ENCODE measurements at places on chromosomes 5 and 9. TPM values are rescaled to one million over a fixed set of nuclear protein-coding genes. Genes with fewer than 3 reads are reported as not detected.

DNA sequence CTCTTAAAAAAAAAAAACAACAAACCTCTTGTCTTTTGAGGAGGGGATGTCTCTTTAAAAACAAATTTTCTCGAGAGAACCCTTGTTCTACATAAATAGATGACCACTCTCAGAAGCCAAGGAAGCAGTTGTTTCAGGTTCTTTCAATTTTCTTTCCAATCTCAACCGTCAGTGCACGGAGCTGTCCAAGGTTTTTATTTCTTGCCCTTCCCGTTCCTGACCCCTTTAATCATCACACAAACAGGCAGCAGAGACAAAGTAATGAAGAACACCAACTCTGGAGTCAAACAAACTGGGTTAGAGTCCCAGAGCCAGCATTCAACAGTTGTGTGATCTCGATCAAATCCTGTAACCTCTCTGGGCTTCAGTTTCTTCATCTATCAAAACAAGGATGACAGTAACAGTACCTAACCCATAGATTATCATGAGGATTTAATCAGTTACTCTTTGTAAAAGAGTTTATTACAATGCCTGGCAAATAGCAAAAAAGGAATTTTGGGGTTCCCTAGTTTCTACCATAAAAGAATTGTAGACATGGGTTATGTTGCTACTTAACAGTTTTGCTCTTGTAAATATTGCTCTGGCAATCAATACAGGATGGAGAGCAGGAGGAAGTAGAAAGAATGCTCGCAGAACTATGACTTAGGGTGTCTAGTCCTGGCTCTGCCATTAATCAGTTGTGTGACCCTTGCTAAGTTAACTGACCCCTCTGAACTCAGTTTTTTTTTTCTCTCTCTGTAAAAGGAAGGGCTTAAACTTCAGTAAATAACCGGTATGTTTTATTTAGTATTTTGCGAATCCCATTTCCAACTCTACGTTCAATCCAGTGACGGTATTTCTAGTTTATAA lies 1.0 kb upstream of the NIM1K start:
- peak; percentile 51 for DNase-seq
- no peak overlapping the region for H3K4me3 ChIP-seq
- H3K27ac ChIP-seq: no peak overlapping the region
- H3K36me3 ChIP-seq: no peaks in the 10 kb centered on the region
- peaks cover 3% of the 10 kb centered on the region for H3K4me1 ChIP-seq

- no peak overlapping the region for H3K27ac ChIP-seq
- peaks cover 8% of the 10 kb centered on the region for H3K4me1 ChIP-seq
- H3K36me3 ChIP-seq: no peaks in the 10 kb centered on the region
Observed at GRCh38 chr9:92406477-92406876, 2.1 kb upstream of the OGN start.

DNA sequence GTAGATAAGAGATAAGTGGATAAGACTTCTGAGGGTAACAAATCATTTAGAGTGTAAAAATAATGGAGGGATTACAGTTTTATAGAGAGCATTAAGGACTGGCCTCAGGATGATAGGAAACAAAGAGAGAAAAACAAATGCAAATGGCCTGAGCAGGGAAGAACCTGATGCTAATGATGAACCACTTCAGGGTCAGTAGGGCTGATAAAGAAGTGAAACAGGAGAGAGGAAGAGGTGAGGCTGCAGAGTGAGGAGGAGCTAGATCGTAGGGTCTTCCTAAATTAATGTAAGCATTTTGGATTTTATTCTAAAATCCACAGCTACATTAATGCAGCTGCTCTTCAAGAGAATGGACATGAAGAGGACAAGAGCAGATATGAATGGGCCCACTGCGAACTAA lies 698.0 kb upstream of the MEF2C start:
- no peaks in the 10 kb centered on the region for H3K36me3 ChIP-seq
- H3K27me3 ChIP-seq: no peaks in the 10 kb centered on the region
- H3K4me3 ChIP-seq: no peak overlapping the region
- DNase-seq: no peak
- no peaks in the 10 kb centered on the region for H3K4me1 ChIP-seq

NR2F1 gene
- 175 TPM for polyA plus RNA-seq

DNA sequence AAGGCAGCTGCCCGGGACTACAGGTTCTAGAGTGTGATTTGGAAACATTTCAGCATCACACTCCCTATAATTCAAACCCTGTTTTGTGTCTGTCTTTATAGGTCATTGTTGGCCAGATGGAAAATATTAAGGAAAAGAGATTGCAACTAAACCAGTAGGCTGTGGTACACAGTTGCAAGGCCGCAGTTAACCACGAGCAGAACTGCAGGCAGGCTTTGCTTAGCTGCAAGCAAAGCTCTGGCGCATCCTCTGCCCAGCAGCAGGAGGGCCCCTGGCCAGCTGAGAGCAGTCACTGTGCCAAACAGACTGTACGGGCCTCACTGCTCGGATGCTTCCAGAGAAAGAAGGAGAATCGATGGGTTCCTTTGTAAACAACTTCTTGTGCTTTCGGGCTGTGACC lies 204.5 kb downstream of the DENND1A start:
- no peak overlapping the region for H3K27ac ChIP-seq
- peak; percentile 13 for DNase-seq
- no peaks in the 10 kb centered on the region for H3K27me3 ChIP-seq
- H3K36me3 ChIP-seq: no peaks in the 10 kb centered on the region

LHX6 gene
- polyA plus RNA-seq: 0.05 TPM

DNA sequence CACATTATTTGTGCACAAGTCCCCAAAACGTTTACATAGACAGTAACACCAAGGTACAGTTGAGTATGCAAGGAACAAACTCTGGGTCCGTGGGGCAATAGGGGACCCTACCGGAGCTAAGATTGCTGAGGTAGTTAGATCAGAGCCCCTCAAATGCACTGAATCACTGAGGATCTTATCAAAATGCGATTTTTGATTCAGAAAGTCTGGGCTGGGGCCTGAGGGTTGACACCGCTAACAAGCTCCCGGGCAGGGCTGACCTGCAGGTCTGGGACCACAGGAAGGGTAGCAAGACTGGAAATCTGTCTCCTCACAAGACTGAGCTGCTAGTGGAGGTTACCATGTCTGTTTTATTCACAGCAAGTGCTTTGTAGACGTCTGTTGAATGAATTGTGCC lies 1.8 kb upstream of the IL3 start:
- H3K27ac ChIP-seq: no peak overlapping the region
- no peak for DNase-seq
- H3K4me1 ChIP-seq: no peaks in the 10 kb centered on the region
- no peaks in the 10 kb centered on the region for H3K36me3 ChIP-seq
- peaks cover 17% of the 10 kb centered on the region for H3K27me3 ChIP-seq

PPP3R2 gene
- polyA plus RNA-seq: not detected

- no peaks in the 10 kb centered on the region for H3K4me1 ChIP-seq
- peaks cover 7% of the 10 kb centered on the region for H3K27me3 ChIP-seq
- no peak overlapping the region for H3K4me3 ChIP-seq
Observed at GRCh38 chr9:110317911-110318310, 19.8 kb downstream of the TXNDC8 start.

Data from IMR-90 (cell line).